ENCODE measurements at places on chromosomes 11 and 22.

GRCh38 chr11:22828373-22828772 is 1.2 kb downstream of the SVIP start:
- H3K4me3 ChIP-seq, result peak overlapping the region; percentile 96
- H3K27me3 ChIP-seq, result no peaks in the 10 kb centered on the region
- H3K27ac ChIP-seq, result no peak overlapping the region
- H3K36me3 ChIP-seq, result no peaks in the 10 kb centered on the region
- no peaks in the 10 kb centered on the region for H3K4me1 ChIP-seq

DNA sequence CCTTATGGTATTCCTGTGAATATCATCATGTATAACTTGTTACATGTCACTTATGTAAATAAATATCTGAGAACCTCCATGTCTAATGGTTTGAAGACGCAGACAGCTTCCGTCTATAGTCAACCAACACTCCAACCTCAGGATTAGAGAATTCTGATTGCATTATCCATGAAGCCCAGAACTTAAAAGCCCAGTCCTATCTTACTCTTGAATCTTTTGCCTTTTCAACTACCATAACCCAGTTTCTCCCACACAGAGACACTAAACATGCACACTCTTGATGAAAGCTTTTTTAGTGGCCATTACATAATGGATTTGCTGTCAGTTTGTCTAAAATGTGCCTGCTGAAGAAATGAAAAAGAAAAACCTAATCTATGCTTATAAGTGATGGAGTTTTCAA is 1219.2 kb downstream of the LRRC4C start:
- no peaks in the 10 kb centered on the region for H3K4me1 ChIP-seq
- H3K36me3 ChIP-seq, result no peaks in the 10 kb centered on the region
- no peak overlapping the region for H3K4me3 ChIP-seq
- no peak for DNase-seq
- H3K27me3 ChIP-seq, result no peaks in the 10 kb centered on the region
- no peak overlapping the region for H3K27ac ChIP-seq

- no peaks in the 10 kb centered on the region for H3K4me1 ChIP-seq
- H3K27me3 ChIP-seq, result no peaks in the 10 kb centered on the region
- H3K27ac ChIP-seq, result no peak overlapping the region
- no peak for DNase-seq
These were observed 33.4 kb upstream of the ZBED5 start for GRCh38 chr11:10891151-10891720.

DNA sequence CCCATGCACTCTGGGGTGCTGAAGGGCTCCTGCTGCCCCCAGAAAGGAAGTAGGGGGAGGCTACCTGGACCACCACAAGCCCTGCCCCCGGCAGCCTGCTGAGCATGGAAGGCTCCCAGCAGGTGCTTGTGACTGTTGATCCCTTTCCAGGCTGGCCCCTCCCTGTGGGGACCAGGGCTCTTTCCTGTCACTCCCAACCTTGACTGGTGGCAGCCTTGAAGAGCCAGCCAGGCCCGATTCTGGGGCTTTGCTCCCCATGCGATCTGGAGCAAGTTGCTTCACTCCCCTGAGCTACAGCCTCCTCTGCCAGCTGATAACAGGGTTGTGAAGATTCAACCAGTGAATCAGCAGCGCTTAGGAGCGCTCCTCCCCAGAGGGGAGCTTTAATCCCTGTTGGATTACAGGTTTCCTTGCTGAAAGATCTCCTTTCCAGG is 4.6 kb upstream of the CST6 start:
- H3K4me3 ChIP-seq, result no peak overlapping the region
- H3K36me3 ChIP-seq, result no peaks in the 10 kb centered on the region
- H3K27me3 ChIP-seq, result no peaks in the 10 kb centered on the region
- peaks cover 5% of the 10 kb centered on the region for H3K4me1 ChIP-seq

- no peak overlapping the region for H3K27ac ChIP-seq
- no peaks in the 10 kb centered on the region for H3K27me3 ChIP-seq
- H3K36me3 ChIP-seq, result no peaks in the 10 kb centered on the region
- no peak for DNase-seq
These were observed 34.9 kb downstream of the SCUBE1 start for GRCh38 chr22:43308060-43308830.

- H3K4me1 ChIP-seq, result no peaks in the 10 kb centered on the region
- no peak overlapping the region for H3K27ac ChIP-seq
- no peak for DNase-seq
- H3K36me3 ChIP-seq, result no peaks in the 10 kb centered on the region
- no peaks in the 10 kb centered on the region for H3K27me3 ChIP-seq
These were observed 758.3 kb downstream of the NELL1 start for GRCh38 chr11:21427726-21428125.

DNA sequence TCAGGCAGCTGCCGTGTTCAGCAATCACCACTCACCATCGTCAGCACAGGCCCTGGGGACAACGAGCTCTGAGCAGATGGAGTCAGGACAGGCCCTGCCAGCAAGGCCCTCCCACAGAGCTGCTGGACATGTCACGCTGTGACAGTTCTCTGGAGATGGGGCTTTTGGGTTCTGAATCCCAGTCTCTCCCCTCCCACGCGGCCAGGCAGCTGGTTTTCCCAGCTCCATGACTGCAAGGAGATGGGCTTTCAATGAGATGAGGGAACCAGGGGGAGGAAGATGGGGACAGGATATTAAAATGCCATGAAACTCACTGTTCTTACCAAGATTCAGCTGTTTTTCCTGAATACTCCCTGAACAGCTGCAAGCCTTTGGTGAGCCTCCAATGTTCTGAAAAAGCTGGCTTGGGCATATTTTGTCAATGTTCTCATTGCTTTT is 305.9 kb downstream of the BRD1 start:
- no peaks in the 10 kb centered on the region for H3K27me3 ChIP-seq
- no peak for DNase-seq
- H3K4me1 ChIP-seq, result no peaks in the 10 kb centered on the region
- H3K36me3 ChIP-seq, result no peaks in the 10 kb centered on the region
- no peak overlapping the region for H3K27ac ChIP-seq

DNA sequence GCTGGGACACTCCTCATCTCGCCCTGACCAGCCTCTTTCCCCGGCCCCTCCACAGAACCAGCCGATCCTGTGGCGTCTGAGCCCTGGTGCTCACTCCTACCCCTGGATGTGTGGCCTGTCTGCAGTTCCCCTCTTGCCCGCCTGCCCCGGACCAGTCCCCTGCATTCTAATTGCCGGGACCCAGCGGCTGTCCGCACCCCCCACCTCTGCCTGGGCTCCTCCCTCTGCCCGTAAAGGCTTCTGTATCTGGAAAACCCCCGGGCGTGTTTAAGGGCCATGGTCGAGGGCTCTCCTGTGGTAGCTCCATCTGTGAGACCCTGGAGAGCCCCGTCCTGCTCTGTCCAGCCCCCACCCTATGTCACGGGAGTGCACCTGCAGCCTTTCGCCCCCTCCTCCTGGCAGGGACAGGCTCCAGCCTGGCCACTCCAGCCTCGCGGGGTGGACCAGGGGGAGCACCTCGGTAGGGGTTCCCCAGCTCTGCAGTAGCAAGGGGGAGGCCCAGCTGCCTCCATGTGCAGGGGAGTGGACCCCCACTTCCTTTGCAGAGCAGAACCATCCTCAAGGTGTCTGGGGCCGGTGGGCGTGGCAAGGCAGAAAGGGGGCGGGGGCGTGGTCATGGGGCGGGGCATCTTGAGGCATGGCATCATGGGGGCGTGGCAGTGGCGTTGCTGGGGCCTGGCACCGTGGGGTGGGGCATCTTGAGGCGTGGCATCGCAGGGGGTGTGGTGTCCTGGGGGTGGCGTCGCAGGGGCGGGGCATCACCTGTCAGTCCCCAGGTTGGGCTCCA is 430.4 kb downstream of the TBC1D22A start:
- H3K4me3 ChIP-seq, result no peak overlapping the region
- no peak overlapping the region for H3K27ac ChIP-seq
- no peaks in the 10 kb centered on the region for H3K36me3 ChIP-seq
- no peaks in the 10 kb centered on the region for H3K27me3 ChIP-seq
- H3K4me1 ChIP-seq, result peaks cover 2% of the 10 kb centered on the region

- DNase-seq, result no peak
- no peaks in the 10 kb centered on the region for H3K27me3 ChIP-seq
- H3K4me3 ChIP-seq, result no peak overlapping the region
- H3K27ac ChIP-seq, result no peak overlapping the region
- H3K4me1 ChIP-seq, result peaks cover 2% of the 10 kb centered on the region
These were observed 82.8 kb downstream of the NAT10 start for GRCh38 chr11:34188181-34188580.

DNA sequence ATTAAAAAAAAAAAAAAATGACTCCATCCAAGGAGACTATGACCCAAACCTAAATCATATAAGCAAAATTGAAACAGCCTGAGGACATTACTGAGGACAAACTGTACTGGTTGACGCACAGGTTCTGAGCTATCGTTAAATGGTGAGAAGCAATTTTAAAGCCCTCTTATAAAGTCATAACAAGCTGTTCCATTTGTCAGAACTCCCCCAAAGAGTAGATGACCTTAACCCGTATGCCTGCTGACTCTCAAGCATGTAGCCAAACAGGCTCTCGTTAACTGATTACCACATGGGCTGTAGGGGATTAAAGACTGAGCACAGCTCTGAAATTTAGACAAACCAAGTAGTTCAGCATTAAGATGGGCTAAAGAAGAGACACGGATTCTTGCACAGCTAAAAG is 2.2 kb downstream of the CRYAB start:
- peaks cover 11% of the 10 kb centered on the region for H3K4me1 ChIP-seq
- no peaks in the 10 kb centered on the region for H3K27me3 ChIP-seq
- no peaks in the 10 kb centered on the region for H3K36me3 ChIP-seq
- H3K27ac ChIP-seq, result no peak overlapping the region
- no peak for DNase-seq

DNA sequence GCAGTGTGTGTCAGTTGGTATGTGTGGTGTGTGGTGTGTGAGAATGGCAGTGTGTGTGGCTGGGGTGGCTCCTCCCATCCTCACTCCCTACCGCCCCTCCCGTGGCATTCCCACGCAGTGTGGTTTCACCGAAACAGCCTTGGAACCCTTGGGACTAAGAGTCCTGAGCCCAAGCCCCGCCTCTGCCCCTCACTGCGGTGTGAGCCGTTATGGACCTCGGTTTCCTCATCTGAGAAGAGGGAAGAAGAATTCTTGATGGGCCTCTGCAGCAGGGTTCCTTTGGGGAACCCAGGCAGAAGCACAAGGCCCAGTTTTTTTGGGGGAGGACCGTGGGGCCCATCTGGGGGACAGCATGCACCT is 7.2 kb downstream of the UPK3A start:
- no peaks in the 10 kb centered on the region for H3K27me3 ChIP-seq
- no peaks in the 10 kb centered on the region for H3K4me1 ChIP-seq

DNA sequence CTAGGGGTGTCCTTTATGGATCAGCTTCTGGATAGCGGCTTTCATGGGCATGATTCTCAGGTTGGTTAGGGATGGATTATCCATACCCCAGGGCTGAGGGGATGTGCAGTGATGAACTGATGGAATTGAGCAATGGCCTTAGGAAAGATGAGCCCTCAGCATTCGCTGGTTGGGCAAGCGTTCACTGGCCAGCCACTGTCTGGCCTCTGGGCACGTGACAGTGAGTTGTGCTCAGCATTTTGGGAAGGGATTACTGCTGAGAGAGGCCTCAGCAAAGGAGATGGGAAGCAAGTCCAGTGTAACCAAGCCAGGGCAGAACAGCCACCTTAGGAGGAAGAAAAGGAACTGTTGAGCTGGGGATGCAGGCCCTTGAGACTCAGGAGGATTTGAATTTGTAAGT is 17.4 kb downstream of the UBASH3B start:
- no peak for DNase-seq
- H3K4me1 ChIP-seq, result no peaks in the 10 kb centered on the region
- H3K4me3 ChIP-seq, result no peak overlapping the region
- no peaks in the 10 kb centered on the region for H3K36me3 ChIP-seq

DNA sequence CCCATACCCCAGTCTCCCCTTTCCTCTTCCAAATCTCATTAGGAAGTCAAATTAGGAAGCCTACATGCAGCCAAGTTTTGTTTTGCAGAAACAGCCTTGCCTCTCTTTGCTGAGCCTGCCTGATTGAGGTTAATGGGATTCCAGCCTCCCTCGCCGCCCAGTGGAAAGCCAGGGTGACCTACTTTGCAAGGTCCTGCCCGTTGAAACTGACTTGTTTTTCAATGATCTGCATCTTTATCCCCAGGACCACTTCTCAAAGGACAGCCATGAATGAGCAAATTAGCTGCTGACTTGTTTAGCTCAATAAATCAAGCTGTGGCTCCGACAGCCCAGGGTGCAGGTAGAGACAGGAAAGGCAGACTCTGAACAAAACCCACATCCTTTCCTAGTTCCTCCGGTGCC is 110.4 kb downstream of the RRAS2 start:
- no peak overlapping the region for H3K4me3 ChIP-seq
- H3K4me1 ChIP-seq, result peaks cover 4% of the 10 kb centered on the region
- H3K27ac ChIP-seq, result no peak overlapping the region
- no peaks in the 10 kb centered on the region for H3K36me3 ChIP-seq
- no peaks in the 10 kb centered on the region for H3K27me3 ChIP-seq

DNA sequence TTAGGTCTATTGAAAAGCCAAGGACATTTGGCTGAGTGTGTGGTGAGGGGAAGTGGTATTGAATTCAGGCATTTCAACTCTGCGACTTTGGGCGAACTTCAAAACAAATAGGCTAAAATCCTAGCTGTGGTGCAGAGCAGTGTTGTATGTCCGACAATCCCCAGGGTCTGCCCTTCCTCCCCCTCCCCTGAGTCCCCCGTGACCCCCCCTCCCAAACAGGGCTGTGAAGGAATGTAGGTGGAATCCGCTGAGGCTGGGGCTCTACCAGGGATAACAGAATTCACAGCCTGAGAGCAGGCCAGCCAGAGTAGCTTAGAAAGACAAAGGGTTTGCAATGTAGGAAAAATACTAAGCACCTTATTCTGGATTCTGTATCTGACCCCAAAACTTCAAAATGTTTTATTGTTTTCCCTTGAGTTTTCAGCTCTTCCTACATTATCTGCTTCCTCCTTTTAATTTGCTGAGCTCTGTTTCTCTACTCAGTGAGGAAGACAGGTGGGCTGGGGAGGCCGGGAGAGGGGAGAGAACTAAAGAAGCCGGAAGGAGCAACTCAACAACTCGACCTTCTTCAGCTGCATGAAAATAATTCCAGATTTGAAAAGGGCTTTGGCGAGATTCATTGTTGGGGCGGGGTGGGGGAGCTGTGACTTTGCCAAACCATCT is 315.2 kb downstream of the BLID start:
- H3K4me3 ChIP-seq, result no peak overlapping the region
- DNase-seq, result peak; percentile 70
- no peaks in the 10 kb centered on the region for H3K27me3 ChIP-seq
- peaks cover 15% of the 10 kb centered on the region for H3K4me1 ChIP-seq
- H3K36me3 ChIP-seq, result no peaks in the 10 kb centered on the region

DNA sequence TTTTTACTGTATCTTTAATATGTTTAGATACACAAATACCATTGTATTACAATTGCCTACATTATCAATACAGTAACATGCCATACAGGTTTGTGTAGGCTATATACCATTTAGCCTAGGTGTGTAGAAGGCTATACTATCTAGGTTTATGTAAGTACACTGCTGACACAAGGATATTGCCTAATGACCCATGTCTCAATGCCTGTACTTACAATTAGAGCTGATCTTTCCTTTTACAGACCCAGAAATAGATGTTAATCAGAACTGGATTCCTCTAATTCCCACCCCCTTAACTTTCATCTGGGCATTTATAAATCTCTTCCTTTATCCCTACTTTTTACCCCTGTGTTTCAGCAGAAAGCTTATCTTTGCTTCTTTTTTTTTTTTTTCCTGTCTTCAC is 229.5 kb downstream of the METTL15 start:
- no peaks in the 10 kb centered on the region for H3K4me1 ChIP-seq
- no peaks in the 10 kb centered on the region for H3K27me3 ChIP-seq
- no peak overlapping the region for H3K4me3 ChIP-seq
